ENCODE measurements at places on chromosomes 5 and 9.

DNA sequence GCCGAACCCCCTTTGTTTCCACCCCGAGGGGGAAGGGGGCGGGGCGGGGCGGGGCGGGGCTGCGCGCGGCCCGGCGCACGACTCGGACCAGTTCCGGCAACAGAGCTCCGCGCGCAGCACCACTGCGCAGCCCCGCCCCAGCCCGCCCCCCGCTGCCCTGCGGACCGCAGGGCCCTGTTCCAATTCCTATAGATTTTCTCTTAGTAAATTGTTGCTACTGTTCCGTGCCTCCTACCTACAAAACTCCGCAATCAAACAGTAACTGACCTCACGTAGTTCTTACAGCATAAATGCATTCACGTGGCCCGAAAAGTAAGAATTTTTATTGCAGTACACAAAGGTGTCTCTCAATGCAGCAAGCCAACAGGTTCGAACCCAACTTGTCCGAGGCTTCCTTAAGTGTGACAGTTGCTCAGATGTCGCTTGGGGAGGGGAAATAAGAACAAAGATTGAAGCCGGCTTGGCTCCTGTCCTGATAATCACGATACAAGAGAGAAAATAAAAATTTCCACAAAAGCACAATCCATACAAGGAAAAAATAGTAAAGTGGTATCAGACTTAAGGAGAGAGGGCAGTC, 1.2 kb upstream of the RNF38 start:
- DNase-seq = no peak

DNA sequence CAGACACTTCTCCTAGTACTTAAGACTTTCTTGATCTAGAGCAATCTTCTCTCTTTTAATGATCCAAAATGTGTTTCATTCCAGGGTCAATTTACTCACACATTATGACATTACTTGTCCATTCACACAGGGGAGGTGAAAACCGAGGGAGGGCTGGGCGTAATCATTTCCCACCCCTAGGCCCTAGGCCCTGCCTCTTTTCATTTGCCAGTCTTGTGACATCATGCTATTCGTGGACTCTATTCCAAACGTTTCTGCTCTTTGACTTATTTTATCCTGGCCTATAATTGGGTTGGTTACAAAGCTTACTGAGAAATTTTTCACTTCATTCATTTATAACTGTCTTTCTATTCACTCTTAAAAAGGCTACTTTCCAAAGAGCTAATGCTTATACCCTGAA, 2.4 kb downstream of the DCAF12 start:
- no peak for DNase-seq

DNA sequence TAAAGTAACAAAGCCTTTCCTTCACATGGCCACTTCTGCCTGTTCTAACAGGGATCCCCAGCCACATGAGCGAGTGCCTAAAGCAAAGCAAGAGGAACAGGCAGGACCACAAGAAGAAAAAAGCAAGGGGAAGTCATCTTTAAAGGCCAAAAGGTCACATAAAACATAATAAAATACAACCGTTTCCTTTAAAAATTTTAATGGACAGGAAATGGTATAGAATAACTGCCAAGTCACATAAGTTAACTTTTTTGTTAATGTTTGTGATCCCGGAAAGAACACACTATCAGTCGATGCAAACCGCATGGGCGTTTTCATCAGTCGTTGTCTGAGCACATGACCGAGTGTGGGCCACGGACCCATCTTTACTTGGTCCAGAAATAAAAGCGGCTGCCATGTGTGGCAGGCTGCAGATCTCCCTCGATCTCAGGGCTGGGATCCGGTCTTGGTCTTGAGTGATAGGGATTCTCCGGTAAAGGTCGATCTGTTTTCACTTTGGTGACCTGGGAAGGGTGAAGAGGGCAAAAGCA, 15.6 kb downstream of the NDUFA8 start:
- no peak for DNase-seq

DNA sequence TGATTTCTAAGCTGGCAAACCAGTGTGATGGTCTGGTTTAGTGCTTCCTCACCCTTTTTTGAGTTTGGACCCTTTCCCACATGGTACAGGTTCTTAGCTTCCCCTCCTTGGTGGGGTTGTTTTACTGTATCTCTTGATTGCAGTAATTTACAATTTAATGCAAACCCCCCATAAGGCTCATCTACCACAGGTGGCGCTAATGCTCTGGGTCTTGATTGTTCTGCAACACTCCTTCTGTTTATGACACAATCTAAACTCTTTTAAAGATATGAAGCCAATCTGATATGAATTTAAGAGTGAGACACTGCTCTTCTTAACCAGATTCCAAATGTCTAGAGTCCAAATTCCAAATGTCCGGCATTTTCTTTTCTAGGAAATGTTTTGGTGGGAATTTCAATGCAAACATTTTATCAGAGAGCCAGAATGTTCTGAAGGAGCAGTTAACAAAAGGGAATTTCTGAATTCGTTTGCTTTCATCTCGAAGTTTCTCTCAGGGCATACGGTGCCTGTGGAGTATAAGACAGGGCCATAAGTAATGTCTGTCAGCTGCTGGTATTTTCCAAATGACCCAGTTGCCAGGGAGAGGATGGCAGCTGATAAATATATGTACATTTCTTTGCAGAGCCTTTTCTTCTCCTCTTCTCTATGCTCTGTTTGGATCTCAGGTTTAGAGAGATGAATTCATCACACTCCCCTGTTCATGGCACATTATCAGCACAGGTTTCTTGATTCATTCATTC, 246.8 kb downstream of the ARHGAP26 start:
- no peak for DNase-seq

- no peak for DNase-seq
Measured at GRCh38 chr5:37723162-37723961, 116.5 kb downstream of the GDNF start.

- DNase-seq = no peak
Measured at GRCh38 chr9:20599195-20599594, 23.1 kb downstream of the MLLT3 start.

DNA sequence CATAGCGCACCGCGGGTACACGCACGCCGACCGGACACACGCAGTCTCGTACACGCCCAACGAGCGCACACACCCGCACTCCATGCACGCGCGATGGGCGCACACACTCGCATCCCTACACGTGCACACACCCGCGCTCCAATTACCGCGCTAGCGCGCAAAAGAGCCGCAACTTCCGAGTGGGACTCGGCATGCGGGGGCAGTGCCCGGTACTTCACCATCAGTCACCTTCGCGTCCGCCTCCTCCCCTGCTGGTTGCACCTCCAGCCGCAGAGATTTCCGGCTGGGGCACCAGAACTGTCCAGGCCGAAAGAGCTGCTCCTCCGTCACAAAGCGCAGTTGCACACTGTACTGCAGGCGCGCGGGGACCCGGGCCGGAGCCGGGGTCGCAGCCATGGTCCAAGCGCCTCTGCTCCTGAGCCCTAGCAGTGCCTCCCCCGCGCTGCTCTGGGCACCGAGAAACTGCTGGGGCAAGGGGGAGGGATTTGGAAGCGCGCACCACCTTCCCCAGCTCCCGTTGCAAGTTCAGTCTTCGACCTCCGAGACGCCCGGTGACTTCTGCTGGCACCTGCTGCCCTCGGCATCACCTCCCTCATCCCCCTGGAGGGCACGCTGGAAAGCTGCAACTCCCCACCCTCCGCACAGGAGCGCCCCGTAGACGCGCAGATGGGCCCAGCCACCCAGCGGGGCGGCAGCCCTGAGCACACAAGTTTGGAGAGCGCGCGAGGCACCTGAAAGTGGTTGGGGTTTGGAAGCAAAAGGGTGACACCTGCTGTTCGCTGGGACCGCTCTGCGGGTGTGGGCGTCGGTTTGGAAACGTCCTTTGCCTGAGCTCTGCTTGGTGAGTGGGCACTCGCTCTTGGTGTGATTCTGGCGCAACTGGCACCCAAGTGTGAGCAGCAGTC, 337.4 kb upstream of the PUM3 start:
- DNase-seq = peak; percentile 70

DNA sequence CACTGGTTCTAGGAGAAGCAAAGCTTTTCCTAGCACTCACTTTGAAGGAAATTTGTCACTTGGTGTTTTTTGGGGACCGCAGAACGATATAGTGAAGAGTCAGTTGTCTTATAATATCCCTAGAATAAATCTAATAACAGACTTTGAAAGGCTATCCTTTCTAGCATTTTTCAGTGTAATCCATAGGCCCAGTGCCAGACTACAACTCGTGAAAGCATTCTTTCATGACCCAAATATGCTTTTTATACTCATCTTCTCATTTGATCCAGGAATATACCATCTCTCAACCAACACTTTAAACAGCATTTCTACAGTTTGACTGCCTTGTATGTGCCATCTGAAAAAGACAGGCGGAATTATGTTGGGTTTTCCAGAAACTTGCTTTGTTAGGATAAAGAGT, 104.0 kb downstream of the ERCC6L2 start:
- no peak for DNase-seq
